ENCODE measurements at places on chromosomes 2 and 18. TPM values are rescaled to one million over a fixed set of nuclear protein-coding genes. Genes with fewer than 3 reads are reported as not detected.

DNA sequence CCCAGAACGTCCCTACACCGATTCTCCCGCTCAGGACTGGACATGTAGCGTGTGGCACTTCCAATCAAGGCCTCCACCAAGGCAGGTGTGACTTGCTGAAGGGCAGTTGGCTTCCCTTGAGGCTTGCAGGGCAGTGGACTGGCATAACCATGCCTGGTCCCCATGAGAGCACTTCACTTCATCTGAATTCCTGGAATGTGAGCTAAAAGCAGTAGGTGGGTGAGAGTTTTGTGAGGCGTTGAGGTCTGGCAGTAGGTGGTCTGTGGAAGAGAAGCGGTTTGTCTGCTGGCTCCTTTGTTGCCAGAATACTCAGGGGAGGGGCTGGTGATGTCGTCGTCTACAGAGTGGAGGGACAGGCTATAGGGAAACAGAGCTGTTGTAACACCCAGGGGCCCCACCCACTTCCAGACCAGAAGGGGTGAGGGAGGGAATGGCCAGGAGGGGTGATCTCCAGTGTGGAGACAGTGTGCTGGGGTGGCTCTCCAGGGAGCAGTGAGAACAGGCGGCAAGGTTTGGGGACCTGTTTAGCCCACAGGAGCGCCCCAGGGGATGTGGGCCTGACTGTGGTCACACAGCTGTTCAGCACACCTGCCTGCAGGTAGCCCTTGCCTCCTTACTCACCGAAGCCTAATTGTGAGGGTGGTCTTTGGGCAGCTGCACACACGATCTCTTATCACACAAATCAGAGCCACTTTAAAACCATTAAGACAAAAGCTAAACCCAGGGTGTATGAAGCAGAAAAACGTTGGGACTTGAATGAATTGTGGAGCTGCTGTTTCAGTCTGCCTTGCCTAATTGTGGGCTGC, 21.5 kb upstream of the ALKAL2 start:
- no peak for DNase-seq

Gene TBR1
- not detected for total RNA-seq

- DNase-seq, result no peak
These were observed 577.4 kb downstream of the ZEB2 start for GRCh38 chr2:143942486-143942885.

Gene ARHGAP28
- 5.6 TPM for total RNA-seq

DNA sequence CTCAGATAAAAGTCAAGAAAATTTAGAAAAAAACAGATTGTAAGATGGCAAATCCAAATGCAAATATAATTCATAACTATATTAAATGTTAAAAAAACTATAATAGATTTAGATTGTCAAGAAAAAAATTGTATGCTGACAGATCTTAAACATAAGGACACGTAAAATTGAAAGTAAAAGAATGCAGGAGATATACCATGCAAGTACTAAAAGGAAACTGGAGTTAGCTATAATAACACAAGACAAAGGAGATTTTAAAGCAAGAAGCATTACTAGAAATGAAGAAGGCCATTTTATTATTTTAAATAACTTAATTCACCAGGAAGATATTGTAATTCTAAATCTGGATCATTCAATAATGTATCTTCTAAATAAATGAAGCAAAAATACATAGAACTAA, 48.3 kb downstream of the TTC21B start:
- no peak for DNase-seq

Gene CCDC148
- total RNA-seq, result 0.72 TPM

Gene ZBTB7C
- total RNA-seq, result 39.5 TPM

Data from adrenal gland (tissue), 19 donors.